ENCODE measurements at places on chromosomes 11 and 22.

GRCh38 chr22:38051900-38052862 lies 5.0 kb upstream of the PICK1 start:
- DNase-seq: peak; percentile 46

DNA sequence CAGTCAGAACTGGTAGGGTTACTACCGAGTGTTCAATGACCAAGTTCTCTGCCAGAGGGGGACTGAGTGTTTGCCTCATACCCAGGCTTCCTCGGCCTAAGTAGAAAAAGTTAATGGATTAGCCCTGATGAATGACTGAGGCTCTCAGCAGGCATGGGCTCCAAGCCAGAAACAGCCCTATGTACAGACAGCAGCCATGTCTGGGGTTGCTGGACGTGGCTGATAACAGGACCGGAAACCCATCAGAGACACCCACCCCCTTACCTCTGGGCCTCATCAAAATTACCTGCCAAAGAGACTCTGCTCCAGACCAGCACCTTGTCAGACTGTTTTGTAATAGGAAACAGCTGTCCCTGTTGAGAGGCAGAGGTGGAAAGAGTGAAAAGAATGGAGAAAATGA lies 351.4 kb downstream of the ETS1 start:
- DNase-seq: no peak

DNA sequence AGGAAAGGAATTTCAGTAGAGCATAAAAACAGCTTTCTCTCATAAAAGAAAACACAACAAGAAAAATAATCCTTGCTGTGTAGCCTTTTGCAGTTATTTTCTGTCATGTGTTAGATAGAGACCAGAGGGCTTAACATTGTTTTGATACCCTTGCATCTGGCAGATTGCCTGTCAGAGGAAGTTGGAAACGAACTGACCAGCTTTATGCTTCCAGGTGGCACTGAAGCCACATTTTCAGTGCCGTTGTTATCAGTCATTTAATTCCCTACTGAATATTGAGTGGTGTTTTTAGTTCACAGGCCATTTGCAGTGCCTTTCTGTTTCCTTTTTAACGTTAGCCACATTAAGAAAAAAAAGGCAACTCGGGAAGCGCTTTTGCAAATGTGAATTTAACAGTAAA lies 21.5 kb upstream of the RAG2 start:
- no peak for DNase-seq

- no peak for DNase-seq
These were observed 8.7 kb downstream of the ALDH3B2 start for GRCh38 chr11:67665541-67666302.

- DNase-seq: no peak
These were observed 220.1 kb downstream of the BLID start for GRCh38 chr11:121895919-121896318.

GRCh38 chr22:19382240-19382639 lies 49.3 kb downstream of the HIRA start:
- DNase-seq: no peak

- no peak for DNase-seq
These were observed 320 bp downstream of the CLTCL1 start for GRCh38 chr22:19291218-19291579.

DNA sequence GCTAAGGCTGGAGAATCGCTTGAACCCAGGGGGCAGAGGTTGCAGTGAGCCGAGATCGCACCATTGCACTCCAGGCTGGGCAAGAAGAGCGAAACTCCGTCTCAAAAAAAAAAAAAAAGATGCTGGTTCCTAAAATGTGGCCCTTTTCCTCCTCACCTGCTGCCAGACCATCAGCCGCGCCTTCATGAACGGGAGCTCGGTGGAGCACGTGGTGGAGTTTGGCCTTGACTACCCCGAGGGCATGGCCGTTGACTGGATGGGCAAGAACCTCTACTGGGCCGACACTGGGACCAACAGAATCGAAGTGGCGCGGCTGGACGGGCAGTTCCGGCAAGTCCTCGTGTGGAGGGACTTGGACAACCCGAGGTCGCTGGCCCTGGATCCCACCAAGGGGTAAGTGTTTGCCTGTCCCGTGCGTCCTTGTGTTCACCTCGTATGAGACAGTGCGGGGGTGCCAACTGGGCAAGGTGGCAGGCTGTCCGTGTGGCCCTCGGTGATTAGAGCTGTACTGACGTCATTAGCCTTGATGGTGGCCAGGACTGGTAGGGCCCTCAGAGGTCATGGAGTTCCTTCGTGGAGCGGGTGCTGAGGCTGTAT lies 50.7 kb upstream of the PPP6R3 start:
- DNase-seq: no peak

DNA sequence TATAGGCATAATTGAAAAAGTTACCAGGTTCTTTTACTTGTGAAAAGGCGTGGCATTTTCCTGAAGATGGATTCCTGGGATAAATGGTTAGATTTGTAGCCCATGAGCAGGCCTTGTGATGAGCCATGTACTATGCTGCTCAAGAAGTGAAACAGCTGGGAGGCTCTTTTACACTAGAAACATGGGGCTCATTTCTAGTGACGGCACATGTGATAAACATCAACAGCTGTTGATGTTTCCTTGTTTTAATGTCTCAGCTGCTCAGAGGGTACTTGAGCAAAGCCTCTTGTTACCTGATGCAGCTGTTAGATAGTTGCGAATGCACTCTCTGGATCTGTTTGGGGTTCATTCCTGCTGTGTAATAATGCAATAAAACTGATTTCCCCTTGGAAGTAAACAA lies 396.8 kb downstream of the GUCY1A2 start:
- DNase-seq: no peak

GRCh38 chr11:31107649-31108048 lies 261.9 kb downstream of the DCDC1 start:
- no peak for DNase-seq

DNA sequence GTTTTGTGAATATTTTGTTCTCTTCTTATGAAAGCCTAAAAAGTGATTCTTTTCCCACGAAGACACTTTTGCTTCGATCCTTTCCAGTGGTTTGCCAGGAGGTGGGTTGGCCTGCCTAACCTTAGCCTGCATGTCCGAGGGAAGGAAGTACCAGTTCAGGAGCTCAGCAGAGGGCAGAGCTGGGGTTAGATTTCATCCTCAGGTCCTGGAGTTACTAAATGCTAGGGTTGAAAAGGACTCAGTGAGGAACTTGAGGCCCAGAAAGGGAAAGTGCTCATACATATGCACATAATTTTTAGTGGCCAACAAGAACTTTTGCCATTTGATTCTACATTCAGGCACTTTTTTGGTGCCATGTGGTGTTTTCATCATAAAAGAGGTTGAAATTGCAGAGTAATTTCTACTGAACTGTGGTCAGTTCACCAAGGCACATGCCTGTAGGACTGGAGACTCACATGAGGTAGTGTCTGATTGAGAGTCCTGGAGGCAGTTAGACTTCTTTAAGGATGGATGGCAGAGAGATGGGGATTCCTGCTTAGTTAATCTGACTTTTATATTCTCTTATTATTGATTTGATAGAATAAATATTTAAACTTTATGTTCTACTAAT lies 36.7 kb downstream of the NCAM1 start:
- DNase-seq: no peak

DNA sequence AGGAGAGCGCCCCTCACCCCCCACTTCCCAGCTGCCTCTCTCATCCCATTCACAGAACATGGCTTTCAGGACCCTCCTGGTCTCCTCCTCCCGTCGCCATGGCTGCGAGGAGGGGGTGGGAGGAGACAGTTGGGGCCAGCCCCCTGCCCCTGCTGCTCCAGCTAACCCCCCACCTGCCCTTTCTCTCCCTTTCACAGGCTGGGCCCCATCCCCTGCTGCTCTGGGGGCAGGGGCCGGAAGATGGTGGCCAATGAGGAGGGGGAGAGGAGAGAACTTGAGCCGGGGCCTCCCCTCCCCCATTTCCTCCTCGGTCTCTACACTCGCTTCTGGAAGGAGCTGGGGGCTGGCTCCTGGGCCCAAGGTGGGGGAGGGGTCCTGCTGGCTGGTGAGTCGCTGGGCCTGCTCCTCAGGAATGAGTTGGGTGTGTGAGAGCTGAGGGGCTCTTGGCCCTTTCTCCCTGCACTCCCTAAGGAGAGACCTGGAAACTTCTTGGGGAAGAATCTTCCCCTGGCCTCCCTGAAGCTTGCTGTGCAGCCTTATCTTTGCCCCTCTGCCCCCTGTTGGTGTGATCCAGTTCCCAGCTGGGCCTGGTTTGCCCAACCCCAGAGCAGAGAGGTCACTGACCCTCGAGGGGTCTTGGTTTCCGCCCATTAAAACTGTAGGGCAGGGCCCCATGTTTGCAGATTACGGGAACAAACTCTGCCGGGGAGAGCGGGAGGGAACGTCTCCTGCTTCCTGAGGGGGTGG lies 10.2 kb downstream of the YPEL4 start:
- DNase-seq: no peak

DNA sequence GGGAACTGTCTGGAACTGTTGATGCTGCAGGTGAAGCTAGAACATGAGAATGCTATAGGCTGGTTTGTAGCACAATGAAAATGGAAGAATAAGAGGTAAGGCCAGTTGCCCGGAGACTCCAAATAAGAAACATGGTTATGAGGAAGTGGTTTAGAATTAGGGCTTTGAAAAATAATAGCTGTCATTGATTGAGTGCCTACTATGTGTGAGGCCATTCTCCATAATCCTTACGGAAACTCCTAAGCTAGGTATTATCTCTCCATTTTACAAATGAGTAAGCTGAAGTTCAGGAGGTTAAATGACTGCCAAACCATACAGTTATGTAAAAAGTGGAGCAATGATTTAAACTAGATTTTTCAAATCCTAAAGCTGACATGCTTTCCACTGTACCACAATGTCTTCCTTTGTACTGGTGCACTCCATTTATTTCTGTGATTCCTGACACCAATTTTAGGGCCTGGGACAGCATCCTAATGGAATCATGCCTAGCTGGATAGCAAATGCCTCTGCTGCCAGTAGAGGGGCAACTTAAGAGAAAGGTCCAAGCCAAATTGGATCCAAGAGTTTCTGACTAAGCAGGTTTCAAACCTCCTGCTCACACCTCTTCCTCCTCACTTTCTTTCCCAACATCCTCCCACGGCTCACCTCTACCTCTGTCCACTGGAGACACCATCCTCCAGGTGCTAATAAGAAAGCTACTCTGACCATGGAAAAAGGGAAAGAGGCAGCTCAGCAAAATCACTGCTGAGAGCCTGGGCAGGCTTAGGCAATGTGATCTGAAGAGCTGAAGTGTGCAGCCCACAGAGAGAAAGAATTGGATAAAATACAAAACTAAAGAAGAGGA lies 46.9 kb upstream of the PICALM start:
- DNase-seq: no peak

DNA sequence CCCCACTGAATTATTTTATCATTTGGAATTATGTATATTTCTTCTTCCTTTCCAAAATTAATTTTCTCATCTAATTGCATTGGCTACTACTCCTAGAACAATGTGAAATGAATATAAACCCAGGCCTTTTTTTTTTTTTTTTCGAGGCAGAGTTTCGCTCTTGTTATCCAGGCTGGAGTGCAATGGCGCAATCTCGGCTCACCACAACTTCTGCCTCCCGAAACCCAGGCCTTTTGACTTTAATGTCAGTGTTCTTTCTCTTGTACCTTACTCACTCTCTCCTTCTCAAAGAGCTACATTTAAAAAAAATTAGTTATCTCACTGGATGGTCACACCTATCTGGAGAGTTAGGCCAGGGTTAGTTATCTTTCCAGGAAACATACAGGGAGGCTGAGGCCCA lies 35.3 kb upstream of the LRRC32 start:
- DNase-seq: no peak

Measured in stimulated activated CD4-positive, alpha-beta T cell treated with anti-CD3 and anti-CD28 coated beads, Interleukin-1b, Interleukin-23, amount 100 ng/mL, for 1 hour (primary cell).